ENCODE measurements at places on chromosomes 6 and 20.

DNA sequence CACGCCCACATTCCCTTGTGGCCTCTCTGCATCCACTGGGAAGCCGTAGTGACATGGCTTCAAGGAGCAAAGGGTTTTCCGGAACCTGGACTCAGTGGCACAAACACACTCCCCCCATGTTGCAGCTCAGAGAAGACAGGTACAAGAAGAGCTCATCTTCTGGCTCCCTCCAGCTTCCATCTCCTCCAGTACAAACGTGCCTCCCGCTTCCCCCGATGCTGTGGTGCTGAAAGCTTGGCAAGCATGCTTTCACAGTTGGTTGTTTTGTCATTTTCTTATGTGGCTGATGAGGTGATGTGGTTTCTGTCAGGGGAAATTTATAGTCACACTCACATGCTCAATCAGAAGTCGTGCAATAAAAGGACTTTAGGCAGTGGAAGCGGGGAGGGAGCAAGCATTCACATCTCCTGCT is 258.5 kb downstream of the KIF16B start:
- DNase-seq = no peak

DNA sequence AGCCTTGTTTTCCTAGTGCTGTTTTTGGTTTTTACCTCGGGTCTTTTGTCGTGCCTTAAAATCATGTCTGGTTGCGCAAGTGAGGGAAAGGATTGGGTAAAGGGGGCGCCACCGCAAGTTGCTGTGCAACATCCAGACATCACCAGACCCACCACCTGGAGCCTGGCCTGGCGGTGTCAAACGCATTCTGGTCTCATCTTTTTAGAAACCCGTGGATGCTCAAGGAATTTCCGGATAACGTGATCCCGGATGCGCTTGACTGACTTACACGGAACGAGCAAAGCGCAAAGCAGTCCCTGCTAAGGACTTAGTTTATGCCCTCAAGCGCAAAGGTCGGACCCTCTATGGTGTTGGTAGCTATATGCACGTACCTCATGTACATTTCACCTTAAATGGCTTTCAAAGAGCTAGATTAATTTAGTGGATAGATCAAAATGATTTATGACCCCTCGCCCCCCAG is 105.2 kb downstream of the OR2B2 start:
- no peak for DNase-seq

DNA sequence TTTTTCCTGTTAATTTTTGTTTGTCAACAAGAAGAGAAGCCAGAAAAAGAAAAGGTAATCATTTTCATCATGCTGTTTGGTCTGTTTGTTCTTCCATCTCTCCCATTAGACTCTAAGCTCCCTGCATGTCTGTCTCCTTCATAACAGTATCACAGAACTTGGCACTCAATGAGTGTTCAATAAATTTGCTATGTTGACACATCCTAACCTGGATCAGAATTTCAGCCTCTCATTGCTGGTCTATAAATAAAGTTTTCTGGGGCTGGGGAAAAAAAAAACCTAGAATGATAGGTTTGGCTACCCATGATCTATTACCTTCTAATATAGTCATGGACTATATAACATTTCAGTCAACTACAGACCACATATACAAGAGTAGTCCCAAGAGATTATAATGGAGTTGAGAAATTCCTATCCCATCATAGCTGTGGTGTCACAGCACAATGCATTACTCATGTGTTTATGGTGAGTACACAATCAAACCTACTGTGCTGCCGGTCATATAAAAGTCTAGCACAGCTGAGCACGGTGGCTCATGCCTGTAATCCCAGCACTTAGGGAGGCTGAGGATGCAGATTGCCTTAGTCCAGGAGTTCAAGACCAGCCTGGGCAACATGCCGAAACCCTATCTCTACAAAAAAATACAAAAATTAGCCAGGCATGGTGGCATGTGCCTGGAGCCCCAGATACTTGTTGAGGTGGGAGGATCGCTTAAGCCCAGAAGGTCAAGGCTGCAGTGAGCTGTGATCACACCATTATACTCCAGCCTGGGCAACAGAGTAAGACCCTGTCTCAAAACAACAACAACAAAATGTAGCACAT is 5.9 kb downstream of the NUDT3 start:
- no peak for DNase-seq

GRCh38 chr6:144898741-144899140 is 613.6 kb downstream of the UTRN start:
- DNase-seq = no peak

DNA sequence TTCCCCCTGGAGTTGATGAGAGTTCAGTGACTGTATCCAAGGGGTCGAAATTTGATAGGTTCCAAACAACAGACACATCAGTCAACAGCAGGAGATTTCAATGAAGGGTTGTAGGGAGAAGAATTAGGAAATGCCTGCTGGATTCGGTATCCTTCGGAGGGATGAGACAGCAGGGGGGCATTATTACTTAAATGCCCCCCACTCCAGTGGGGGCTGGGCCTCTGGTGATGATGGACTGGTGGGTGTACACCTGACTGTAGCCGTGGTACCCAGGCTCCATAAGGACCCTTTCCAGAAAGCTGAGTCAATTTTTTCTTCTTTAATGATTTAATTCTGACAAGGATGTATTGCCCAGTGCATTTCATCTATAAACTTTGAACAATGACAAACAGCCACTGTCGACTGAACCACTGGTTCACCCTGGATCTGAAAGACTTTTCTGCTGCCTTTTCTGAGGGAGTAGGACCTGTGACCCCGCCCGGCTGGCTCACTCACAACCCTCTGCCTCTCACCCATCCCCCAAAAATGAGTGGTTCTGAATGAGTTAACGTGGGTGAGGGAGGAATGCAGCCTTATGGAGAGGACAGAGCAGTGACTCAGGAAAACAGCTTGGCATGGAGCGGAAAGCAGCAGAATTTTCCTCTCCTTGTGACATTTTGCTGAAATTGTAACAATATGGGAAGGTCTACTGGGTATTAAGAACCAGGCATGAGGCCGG is 41.0 kb downstream of the ZMYND8 start:
- DNase-seq = no peak

DNA sequence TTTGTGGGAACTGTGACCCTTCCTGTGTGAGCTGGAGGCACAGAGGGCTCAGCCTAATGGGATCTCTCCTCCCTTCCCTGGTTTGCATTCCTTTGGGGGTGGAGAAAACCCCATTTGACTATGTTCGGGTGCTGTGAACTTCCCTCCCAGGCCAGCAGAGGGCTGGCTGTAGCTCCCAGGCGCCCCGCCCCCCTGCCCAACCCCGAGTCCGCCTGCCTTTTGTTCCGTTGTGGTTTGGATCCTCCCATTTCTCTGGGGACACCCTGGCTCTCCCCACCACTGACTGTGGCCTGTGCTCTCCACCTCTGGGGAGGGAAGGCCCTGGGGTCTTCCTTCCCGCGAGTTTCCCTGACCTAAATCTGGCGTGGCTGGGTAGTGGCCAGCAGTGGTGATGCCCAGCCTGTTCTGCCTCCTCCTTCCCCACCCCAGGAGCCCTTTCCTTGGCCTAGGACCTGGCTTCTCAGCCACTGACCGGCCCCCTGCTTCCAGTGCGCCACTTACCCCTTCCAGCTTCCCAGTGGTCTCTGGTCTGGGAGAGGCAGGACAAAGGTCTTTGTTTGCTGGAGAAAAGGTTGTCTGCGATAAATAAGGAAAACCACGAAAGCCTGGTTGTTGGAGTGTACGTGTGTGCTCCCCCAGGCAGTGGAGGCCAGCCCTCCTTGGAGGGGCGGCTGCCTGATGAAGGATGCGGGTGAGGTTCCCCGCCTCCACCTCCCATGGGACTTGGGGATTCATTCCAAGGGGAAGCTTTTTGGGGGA is 4.9 kb downstream of the VEGFA start:
- peak; percentile 44 for DNase-seq

GRCh38 chr6:50653253-50653652 is 60.1 kb upstream of the TFAP2D start:
- no peak for DNase-seq

DNA sequence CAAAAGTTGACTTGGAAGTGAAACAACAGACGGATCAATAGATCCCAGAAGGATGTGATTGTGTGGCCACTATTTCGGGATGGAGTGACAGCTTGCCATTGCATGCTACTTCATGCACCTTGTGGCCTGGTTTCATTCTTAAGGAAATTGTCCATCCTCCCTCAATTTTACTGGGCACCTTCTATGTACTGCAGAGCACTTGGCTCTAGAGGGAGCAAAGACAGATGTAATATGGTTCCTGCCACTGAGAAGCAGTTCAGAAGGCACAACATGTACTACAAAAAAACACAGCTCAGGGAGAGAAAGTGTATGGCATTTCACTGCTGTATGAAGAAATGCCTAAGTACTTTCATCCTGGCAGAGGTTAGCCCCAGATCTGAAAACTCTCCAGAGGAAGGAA is 91.9 kb downstream of the FOXA2 start:
- DNase-seq = no peak

- DNase-seq = no peak
These were observed 421.1 kb downstream of the BCKDHB start for GRCh38 chr6:80527552-80528052.

DNA sequence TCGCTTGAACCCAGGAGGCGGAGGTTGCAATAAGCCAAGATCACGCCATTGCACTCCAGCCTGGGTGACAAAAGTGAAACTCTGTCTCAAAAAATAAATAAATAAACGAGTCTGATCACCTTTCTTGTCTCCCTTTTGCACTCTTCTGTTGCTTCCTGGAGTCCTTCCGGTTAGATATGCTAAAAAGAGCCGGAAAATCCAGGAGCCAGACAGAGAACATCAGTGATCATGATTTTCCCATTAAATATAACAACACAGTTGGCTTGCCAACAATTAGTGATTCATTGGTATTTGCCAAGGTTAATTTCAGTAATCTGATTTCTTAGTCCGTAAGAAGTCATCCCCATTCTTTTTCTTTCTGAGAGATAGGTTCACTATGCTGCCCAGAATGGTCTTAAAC is 3.7 kb upstream of the MCM3 start:
- DNase-seq = no peak

GRCh38 chr6:56732517-56732916 is 89.8 kb upstream of the DST start:
- DNase-seq = no peak

DNA sequence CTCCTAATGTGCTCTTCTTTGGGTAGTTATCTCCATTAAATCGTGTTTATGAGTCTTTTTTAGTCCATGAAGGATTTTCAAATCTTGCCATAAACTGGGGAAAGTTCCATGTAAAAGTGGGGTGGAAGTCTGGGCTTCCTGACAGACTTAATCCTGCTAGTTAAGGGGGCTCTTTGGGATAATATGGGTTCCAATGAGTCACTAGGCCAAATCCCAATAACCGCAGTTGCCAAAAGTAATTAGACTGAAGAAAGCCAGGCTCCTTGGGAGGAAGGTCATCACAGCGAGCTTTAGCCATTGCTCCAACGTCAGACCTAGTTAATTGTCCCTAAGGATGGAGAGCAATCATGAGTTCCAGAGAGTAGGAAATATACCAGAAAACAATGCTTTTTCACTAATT is 10.8 kb downstream of the RSPO3 start:
- DNase-seq = no peak

DNA sequence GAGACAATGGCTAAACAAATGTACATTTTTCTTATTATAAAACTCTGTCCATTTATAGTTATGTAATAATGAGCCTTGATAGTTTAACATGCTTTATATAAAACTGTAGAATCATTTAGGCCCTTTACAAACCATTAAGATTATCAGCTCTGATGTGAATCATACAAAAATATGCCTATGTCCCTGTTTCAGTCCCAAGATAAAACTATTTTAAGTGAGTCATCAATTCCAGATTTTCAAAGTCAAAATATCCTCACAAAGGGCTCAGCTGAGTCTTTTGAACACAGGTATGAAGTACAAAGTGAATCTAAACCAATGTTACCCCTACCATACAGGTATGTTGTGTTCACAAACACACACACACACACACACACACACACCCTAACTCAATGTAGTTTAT is 88.0 kb downstream of the PTPRK start:
- no peak for DNase-seq

- DNase-seq = peak; percentile 50
These were observed 38.7 kb downstream of the GNAS start for GRCh38 chr20:58891086-58891717.
